ENCODE measurements at places on chromosomes 12 and 14. TPM values are rescaled to one million over a fixed set of nuclear protein-coding genes. Genes with fewer than 3 reads are reported as not detected.

DNA sequence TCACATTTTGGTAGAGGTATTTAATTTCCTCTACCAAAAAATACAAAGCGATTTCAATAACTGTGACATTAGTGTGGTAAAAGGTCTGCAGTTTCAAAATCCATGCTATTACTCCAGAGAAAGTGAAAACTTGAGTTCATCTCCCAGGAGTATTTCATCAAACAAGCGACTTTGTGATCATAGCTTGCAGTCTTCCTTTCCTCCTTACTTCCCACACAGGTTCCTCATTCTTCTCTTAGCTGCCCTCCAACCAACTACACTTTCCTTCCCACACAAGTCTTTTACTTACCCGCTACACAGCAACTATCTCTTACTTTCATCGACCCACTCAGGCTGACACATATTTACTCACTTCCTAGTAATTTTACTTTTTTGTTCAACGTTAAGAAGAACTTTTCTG, 413.4 kb upstream of the USP15 start:
- no peak for DNase-seq

GPHN gene
- 32.8 TPM for total RNA-seq

GRCh38 chr12:100348657-100349454, 8.0 kb upstream of the SLC17A8 start:
- DNase-seq = no peak

GRCh38 chr14:75646762-75647161, 13.9 kb downstream of the ERG28 start:
- DNase-seq = no peak

DNA sequence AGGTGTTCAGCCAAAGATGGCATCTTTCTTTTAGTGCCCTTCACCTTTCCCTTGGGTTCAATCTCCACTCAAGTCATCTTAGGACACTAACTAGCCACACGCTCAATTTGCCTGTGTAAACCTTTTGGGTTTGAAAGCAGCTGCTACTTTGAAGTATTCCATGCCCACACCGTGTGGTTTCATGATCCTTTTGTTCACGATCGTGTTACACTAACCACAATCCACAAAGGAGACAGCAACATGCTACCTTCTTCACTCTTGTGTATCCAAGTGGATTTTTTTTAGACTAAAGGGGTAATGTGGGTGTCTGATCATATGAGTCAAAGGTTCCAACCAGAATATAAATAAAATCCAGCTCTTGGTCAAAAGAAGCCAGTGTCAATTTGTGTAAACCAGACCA, 122.7 kb upstream of the FAR2 start:
- DNase-seq = no peak

DNA sequence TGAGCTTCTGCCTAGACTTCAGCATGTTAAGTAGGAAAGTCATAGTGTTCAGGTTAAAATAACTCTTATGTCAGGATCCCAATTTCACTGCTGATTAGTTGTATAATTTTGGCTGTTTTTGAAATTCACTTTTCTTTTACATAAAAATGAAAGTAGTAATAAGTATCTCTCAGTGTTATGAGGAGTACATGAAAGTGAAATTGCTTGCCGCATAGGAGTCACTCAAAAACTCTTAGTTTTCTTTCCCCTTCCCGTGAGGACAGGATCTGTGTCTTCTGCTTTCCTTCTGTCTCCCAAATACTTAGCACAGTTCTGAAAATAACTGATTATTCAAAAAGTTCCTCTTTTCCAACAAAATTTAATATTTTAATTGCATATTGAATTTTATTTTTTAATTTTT, 100.5 kb downstream of the SLC38A4 start:
- no peak for DNase-seq

TMEM253 gene
- 20.2 TPM for total RNA-seq

DNA sequence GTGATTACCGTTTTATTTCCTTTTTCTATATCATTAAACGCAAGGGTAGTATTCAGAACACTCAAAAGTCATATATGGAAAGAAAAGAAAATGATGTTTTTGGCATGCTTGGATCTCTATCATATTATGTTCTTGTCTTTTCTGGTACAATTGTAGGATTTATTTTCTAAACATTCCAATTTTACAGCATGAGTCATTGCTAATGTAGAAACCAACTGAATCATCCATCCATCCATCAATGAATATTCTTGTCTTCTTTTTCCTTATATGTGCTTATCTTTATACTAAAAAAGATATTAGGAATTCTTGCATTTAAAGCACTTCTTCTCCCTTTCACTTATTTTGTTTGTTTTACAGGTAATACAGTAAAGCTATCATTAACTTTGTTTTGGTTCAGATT, 20.4 kb upstream of the AMIGO2 start:
- DNase-seq = no peak

- DNase-seq = no peak
These were observed 7.0 kb downstream of the TMEM121 start for GRCh38 chr14:105533391-105533790.

DNA sequence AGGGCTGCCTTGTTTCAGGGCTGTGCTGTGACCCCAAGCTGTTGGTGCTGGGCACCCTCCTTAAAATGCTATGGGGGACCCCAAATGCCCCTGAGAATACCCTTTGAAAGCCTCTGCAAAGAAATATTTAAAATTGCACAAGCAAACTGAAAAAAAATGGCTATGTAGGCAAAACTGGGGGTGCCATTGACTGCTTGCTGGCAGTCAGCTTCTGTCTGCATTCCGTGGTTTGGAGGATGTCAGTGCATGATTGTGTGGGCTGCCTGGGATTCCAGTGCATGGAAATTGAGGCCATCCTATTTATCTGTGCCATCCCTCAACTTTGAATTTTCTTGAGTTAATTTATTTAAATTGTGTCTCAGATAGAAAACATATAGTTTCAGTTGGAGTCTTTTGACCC, 113.7 kb upstream of the RTL1 start:
- no peak for DNase-seq

- DNase-seq = no peak
These were observed 99.5 kb downstream of the DICER1 start for GRCh38 chr14:95057851-95058250.

- DNase-seq = no peak
These were observed 13.7 kb downstream of the ETV6 start for GRCh38 chr12:11663130-11663529.

GRCh38 chr14:92440345-92441003, 73.1 kb upstream of the RIN3 start:
- no peak for DNase-seq

DNA sequence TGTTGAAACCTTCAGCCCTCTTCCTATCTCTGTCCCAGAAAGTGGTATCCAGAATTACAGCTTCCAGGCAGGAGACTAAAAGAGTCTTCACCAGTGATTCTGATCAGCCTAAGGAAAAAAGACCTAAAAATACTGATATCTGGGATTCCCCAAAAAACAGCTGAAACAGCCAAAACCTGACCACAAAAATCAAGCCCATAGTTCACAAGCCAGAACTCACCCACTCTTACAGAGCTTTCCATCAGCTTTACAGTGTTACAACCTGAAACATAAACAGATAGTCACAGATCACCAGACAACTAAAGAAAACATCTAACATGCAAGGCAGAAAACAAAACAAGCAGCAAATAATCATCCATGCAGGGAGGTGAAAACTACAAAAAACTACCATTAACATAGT, 26.0 kb upstream of the TSPAN8 start:
- DNase-seq = no peak

- DNase-seq = no peak
These were observed 22.0 kb upstream of the TSPAN9 start for GRCh38 chr12:3055026-3055703.

DNA sequence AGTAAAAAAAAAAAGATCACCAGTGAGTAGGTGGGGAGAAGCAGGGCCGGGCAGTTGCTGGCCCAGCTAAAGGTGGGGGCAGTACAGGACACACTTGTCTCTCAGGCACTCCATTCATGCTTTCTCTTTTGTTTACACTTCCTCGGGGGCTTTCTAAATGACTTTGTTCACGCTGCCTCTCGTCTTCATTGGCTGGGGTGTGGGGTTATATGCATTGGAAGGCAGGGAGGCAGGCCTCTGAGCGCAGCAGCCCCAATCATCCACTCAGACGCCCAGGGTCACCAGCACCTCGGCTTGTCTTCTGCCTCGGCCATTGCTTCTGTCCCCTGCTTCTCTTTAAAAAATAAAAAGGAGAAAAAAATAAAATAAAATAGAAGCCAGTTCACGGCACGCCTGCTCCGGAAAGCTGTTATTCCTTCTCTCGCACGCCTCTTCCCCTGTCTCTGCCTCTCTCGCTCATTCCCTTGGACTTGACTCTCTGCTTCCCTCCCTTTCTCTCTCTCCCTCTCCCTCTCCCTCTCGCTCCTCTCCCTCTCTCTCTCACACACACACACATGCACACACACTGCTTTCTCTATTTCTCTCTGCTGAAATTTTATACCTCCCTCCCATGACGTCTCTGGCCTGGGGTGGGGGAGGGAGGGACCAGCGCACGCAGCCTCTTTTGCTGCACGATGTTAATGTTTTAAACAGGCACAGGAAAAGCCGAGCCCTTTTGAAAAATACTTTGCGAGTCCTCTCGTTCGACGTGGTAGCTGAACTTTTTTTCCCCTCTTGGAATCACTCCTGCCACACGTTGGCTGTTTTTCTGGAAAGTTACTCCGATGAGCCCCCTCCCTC, at the start of gene TGFB3:
Gene TGFB3, minus strand, starts transcription at position 570 of the 840 bp plus-strand sequence. CDS start 1,102 bp downstream, outside the sequence.
- peak; percentile 70 for DNase-seq

- DNase-seq = no peak
These were observed 107.7 kb downstream of the ESR2 start for GRCh38 chr14:64186231-64187129.

LBHD2 gene
- total RNA-seq = not detected

DNA sequence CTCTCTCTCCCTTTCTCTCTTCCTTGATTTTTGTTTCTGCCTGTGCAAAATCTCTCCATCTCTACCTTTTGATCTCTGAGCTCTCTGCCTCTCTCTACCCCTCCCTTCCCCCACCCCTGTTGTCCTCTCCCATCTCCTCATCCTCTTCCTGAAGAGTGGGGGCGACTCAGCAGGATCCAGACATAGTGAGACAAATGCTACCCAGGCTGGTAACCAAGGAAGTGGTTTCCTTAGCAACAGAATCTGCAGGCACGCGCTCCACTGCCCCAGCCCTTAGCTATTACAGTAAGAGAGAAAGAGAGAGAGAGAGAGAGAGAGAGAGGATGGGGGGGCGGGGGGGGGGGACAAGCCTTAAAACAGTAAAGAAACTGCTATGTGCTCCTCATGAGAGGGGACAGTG, 85.6 kb downstream of the CMKLR1 start:
- DNase-seq = no peak

DNA sequence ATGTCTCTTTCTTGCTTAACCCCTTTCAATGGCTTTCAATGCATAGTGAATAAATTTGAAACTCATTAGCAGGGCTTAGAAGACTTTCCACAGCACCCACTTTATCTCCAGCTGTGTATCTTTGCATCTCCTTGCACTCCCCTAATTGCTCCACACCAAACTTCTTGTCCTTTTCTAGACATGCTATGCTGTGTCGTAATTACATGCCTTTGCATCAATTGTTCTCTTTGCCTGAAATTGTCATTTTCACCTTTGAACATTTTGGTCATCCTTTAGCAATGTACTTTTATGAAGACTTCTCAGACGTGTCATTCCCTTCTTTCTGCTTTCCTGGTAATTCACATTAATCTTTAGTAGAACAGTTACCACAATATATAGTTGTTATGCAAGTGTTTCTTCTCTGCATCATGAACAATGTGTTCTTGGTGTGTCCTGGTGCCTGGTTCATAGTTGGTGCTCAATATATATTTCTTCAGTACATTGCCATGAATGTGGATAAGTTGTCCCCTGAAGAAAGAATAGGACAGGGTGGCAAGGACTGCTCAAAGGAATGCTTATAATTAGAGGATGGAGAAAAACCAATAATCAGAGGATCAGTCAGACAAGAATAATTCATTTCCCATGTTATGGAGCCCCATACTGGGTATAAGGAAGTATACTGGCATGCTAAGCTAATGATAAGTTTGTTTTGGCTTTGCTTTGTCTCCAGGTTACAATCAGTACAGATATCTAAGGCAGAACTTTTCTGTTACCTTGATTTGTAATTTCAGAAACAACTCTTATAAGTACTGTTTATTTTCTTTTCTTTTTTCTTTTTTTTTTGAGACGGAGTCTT, 27.2 kb downstream of the ARF6 start:
- DNase-seq = no peak

DNA sequence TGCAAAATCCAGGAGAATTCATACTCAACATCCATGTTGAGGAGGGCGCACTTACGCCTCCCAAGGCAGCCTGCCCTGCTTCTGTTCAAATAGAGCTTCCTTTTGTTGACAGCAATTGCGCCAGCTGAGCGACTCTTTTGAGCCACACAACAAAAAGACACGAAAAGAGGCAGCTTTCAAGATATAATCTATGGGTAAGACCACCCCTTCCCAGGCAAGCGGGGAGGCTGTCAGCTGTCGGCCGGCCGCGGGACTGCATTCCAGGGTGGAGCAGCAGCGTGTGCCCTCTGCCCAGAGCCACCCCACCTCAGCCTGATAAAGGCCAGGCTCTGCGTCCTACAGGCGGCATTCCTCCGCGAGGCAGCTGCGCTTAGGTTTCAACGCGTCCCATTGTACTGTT, 15.8 kb upstream of the STAB2 start:
- peak; percentile 39 for DNase-seq

- DNase-seq = no peak
These were observed 161.7 kb upstream of the EEA1 start for GRCh38 chr12:93090731-93091172.

DNA sequence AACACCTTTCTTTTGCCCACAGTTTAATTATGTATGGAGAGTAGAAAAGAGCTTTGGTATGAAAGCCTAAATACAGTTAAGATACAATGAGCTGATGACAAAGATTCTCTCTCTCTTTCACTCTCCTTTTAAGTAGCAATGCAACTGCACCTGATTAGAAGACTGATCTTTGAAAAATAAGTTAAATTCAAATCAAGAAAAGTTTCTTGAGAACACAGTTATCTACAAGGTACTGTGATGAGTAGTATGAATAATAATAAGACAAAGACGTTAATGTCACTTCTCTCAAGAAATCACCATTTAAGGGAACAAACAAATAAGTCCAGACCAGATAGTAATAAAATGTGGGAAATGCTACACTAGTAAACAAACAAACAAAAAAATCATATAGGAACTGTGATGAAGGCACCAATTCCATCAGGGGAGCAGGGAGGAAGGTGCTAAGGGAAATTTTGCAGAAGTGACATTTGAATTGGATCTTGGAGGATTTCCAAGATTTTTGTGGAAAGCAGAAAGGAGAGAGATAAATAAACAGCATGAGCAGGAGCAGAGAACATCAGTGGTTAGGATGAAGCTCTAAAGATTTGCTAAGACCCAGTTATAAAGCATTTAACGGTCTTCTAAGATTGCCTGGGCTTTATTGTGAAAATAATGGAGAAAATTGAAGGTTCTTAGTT, 65.2 kb upstream of the STK38L start:
- DNase-seq = no peak

DNA sequence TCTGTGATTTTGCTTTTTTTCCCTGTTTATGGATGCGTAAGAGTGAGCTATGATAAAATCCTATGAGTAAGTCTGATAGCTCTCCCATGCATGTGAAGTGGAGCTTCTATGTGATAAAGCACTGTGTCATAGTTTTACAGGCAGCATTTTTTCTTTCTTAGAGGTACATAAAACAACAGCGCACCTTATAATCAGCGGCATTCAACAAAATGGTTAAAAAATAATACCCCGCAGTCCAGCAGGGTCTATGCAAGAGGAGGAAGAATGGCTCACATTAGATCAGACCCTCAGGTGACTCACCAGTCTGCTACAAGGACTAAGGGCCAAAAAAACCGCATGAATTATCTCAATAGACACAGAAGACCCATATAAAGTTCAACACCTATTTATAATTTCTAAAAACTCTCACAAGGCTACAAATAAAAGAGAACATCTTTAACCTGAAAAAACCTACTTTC, 33.0 kb upstream of the TMEM179 start:
- no peak for DNase-seq
